ENCODE measurements at places on chromosomes 6 and 20. TPM values are rescaled to one million over a fixed set of nuclear protein-coding genes. Genes with fewer than 3 reads are reported as not detected.
A peak's percentile ranks its signal among the peaks of the same experiment; 100 is the strongest.

GRCh38 chr6:31293343-31293742, 21.5 kb upstream of the HLA-C start:
- no peak for DNase-seq
- H3K4me1 ChIP-seq, result peaks cover 12% of the 10 kb centered on the region
- H3K27me3 ChIP-seq, result peaks cover 36% of the 10 kb centered on the region
- no peaks in the 10 kb centered on the region for H3K36me3 ChIP-seq
- H3K4me3 ChIP-seq, result no peak overlapping the region
- H3K27ac ChIP-seq, result no peak overlapping the region

DNA sequence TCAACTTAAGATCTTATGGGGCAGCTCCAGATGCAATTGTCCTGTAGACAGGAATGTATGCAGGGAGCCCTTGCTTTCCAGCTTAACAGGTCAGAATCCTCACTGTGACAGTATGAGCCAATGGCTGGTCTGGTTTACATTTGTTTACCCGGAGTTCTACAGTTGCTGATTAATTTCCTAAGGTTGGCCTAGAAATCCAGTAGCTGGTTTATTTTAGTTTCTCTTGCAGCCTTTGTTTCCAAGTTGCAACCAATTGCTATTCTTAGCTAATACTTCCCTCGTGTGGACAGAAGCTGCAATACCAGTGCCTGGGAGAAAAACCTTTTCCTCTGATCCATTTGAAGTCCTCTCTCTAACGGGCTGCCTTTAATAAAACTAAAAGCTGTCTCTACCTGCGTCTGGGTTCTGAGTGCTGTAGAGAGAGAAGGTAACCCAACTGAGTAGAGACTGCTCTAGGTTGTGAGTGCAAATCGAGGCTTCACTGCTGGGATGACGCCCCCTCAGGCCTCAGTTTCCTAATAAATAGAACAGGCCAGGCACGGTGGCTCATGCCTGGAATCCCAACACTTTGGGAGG, 45.9 kb downstream of the ZNF217 start:
- no peaks in the 10 kb centered on the region for H3K27me3 ChIP-seq
- DNase-seq, result peak; percentile 56
- no peak overlapping the region for H3K4me3 ChIP-seq
- H3K27ac ChIP-seq, result no peak overlapping the region

DNA sequence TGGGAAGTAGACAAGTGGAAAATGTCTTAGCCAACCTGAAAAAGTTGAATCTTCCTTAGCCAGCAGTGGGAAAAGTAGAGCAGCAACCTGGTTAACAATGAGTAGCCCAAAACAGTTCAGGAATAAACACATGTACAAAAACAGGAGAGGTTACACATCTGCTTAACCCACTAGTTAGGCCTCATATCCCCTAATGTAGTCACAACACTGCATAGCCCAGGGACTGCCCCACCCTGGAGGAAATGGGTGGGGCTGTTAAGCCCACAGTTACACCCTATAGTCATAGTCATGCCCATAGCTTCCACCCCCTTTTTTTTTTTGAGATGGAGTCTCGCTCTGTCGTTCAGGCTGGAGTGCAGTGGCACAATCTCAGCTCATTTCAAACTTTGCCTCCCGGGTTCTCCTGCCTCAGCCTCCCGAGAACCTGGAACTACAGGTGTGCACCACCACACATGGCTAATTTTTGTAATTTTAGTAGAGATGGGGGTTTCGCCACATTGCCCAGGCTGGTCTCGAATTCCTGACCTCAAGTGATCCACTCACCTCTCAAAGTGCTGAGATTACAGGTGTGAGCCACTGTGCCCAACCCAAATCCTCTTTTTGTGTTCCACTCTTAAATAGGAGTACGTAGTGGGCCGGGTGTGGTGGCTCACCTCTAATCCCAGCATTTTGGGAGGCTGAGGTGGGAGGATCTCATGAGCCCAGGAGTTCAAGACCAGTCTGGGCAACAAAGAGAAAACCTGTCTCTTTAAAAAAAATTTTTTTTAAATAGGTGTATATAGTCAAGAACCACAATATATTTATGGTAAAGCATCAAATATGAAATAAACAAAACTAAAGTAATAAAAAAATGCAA, 24.5 kb downstream of the ILRUN start:
- H3K4me1 ChIP-seq, result peaks cover 47% of the 10 kb centered on the region
- peak overlapping the region; percentile 96 for H3K27ac ChIP-seq
- H3K36me3 ChIP-seq, result peaks cover 11% of the 10 kb centered on the region
- no peaks in the 10 kb centered on the region for H3K27me3 ChIP-seq

DNA sequence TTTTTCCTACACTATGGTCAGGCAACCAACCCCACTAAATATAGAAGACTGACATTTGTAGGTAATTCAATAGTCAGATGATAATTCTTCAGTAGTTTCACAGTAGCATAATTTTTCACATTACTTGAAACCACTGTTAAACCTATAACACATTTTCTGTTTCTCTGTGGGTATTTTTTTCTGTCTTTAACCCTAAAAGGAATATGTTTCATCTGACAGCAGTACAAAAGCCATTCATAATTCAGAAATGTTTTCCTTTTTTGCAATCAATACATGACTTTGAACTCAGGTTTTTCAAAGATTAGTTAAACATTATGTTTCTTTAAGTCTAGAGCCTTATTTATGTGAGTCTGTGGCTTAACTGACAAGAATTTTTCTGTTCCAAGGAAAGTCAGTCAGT, 128.6 kb upstream of the RUNX2 start:
- H3K4me3 ChIP-seq, result no peak overlapping the region
- H3K27ac ChIP-seq, result no peak overlapping the region
- H3K4me1 ChIP-seq, result peaks cover 7% of the 10 kb centered on the region
- no peak for DNase-seq

- H3K4me3 ChIP-seq, result no peak overlapping the region
- peaks cover 3% of the 10 kb centered on the region for H3K4me1 ChIP-seq
Observed at GRCh38 chr6:165827190-165827518, 164.1 kb upstream of the PDE10A start.

DNA sequence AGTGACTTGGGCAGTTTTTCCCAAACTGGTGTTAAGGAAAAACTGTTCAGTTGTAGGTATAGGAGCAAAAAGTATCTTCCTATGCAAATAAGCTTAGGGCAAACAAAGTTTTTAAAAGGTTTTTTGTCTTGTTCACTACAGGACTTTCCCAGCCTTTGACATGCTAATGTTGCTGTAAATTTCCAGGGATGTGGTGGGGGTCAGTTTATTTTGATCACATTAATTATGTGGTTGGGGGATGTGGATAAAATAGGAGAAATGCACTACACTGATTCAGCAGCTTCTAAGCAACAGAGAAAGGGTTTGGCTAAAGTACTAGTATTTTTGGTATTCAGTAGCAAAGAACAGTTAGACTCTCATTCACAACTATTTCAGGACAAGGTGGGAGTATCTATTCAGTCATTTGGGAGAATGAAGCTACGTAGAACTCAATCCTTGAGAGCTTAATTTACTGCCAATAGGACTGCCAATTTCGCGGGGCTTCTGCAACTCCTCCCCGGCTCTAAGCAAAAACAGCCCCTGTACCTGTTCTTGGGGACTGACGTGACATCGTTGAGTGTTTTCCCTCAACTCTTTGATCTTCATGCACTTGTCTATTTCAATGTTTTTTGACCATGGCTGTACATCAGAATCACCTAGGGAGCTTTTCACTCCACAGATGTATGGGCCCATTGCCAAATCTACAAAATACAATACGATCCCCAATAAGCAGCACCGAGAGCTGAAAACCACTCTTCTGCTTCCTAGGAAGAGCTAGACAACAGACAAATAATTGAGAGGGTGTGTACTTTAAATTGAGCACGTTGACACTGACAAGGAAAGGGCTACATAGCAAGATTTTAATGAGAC, 94.8 kb upstream of the NHSL1 start:
- peaks cover 28% of the 10 kb centered on the region for H3K4me1 ChIP-seq
- H3K4me3 ChIP-seq, result no peak overlapping the region
- H3K36me3 ChIP-seq, result no peaks in the 10 kb centered on the region
- H3K27ac ChIP-seq, result no peak overlapping the region
- no peaks in the 10 kb centered on the region for H3K27me3 ChIP-seq

- H3K27me3 ChIP-seq, result no peaks in the 10 kb centered on the region
- H3K4me1 ChIP-seq, result peaks cover 38% of the 10 kb centered on the region
- H3K4me3 ChIP-seq, result peak overlapping the region; percentile 78
- peak; percentile 73 for DNase-seq
- H3K36me3 ChIP-seq, result peaks cover 10% of the 10 kb centered on the region
- peak overlapping the region; percentile 80 for H3K27ac ChIP-seq
Observed at GRCh38 chr6:156780102-156780641, 3.0 kb downstream of the ARID1B start.

GRCh38 chr20:25258828-25259227, 10.9 kb downstream of the PYGB start:
- no peak overlapping the region for H3K27ac ChIP-seq
- H3K4me3 ChIP-seq, result no peak overlapping the region
- H3K36me3 ChIP-seq, result peaks cover 41% of the 10 kb centered on the region

- H3K4me3 ChIP-seq, result no peak overlapping the region
- H3K4me1 ChIP-seq, result peaks cover 13% of the 10 kb centered on the region
- no peaks in the 10 kb centered on the region for H3K36me3 ChIP-seq
- H3K27ac ChIP-seq, result no peak overlapping the region
- DNase-seq, result no peak
Observed at GRCh38 chr20:7770046-7770445, 170.2 kb downstream of the HAO1 start.

- no peak for DNase-seq
- no peaks in the 10 kb centered on the region for H3K36me3 ChIP-seq
- no peak overlapping the region for H3K4me3 ChIP-seq
- H3K27ac ChIP-seq, result no peak overlapping the region
Observed at GRCh38 chr6:4413073-4413472, 277.7 kb upstream of the ECI2 start.

DNA sequence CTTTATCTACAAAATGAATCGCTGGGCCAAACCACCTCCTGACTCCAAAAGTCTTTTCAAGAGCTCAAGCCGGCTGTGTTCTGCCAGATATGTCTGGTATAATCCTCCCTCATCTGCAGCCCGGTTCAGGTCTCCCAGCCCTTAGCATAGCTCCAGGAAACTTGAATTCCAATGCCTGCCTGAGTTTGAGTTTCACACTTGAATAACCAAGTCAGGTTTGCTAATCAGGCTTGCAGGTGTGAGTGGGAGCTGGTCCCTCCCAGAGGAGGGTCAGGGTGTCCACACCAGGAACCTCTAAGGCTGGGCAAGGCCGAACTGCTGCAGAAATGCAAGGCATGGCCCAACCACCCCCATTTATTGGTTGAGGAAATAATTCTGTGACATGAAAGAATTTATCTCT, 96.6 kb downstream of the TMEM242 start:
- peaks cover 1% of the 10 kb centered on the region for H3K27me3 ChIP-seq
- peaks cover 46% of the 10 kb centered on the region for H3K4me1 ChIP-seq
- no peak for DNase-seq
- H3K27ac ChIP-seq, result no peak overlapping the region
- H3K36me3 ChIP-seq, result no peaks in the 10 kb centered on the region
- no peak overlapping the region for H3K4me3 ChIP-seq

DNA sequence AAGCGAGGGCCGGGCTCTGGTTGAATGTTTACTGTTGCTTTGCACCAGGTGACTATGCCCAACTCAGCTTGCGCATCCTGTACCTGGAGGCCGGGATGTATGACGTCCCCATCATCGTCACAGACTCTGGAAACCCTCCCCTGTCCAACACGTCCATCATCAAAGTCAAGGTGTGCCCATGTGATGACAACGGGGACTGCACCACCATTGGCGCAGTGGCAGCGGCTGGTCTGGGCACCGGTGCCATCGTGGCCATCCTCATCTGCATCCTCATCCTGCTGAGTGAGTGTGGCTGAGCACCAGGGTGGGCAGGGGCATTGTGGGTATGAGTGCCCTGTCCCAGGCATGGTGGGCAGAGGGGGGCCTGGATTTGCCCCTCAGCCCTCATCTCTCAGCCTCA, 136.1 kb downstream of the TAF4 start:
- DNase-seq, result no peak
- no peaks in the 10 kb centered on the region for H3K27me3 ChIP-seq
- H3K27ac ChIP-seq, result no peak overlapping the region
- no peaks in the 10 kb centered on the region for H3K36me3 ChIP-seq
- no peaks in the 10 kb centered on the region for H3K4me1 ChIP-seq

CDSN gene
- not detected for total RNA-seq

ARMC2 gene
- 10.9 TPM for total RNA-seq

RAET1G gene
- total RNA-seq, result not detected

TP53TG5 gene
- total RNA-seq, result 0.16 TPM

DNMT3B gene
- 10.0 TPM for total RNA-seq

SCUBE3 gene
- total RNA-seq, result not detected

DPPA5 gene
- not detected for total RNA-seq

OSTM1 gene
- 25.2 TPM for total RNA-seq

Data from activated CD8-positive, alpha-beta T cell treated with anti-CD3 and anti-CD28 coated beads, Interleukin-2, amount 10 ng/mL, durations not matched to agents 7 days and 5 days (primary cell).